HL-60 (cell line): ENCODE measurements at places on chromosomes 11 and 22.

GRCh38 chr11:70191495-70192140 lies 11.5 kb upstream of the FADD start:
- no peak for DNase-seq

DNA sequence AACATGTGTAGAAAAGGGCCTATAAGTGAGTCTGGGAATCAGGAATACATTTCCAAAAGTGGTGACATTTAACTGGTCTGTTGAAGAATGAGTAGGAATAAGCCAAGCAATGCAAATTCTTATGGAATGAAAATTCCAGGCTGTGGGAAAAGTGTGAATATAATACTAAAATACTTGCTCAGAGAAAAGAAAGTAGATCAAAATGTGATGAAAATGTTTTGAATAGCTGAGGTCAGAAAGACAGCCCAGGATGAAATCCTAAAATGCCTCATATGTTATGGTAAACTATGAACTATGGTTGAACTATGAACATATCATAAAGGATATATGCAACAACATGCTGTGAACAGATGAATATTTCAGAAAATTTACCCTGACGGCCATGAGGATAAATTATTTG lies 688.3 kb upstream of the FAT3 start:
- no peak for DNase-seq

DNA sequence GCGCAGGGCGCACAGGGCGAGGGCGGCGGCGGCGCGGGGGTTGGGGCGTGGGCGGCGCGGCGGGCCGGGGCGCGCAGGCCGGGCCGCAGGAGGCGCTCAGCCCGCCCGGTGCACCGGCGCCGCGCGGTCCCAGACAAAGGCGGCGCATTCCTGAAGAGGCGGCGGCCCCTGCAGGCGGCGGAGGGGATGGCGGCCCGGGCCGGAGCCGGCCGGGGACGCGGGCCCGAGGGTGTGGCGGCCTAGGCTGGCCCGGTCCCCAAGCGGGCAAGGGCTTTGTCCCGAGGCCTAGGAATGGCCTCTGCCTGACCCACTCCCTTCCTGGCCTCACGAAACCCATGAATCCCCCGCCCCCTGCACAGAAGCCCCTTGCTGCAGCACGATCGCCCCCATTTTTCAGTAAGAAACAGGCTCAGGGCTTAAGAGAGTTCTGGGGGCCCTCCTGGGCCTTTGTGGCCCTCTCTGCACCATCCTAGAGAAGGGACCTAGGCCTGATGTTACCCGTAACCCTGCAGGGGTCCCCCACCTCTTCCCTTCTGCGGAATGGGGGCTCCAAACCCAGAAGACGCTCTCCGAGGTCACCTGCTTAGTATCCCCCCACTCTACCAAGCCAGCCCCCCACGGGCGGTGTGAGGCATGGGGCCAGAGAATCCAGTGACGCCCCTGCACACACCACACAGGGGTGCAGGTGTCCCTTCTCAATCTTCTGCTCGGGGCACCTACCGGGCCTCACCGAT lies at the start of gene RTN4R:
Gene RTN4R, minus strand, starts transcription at position 40 of the 734 bp plus-strand sequence. CDS start 226 bp downstream, outside the sequence.
- DNase-seq = no peak

DNA sequence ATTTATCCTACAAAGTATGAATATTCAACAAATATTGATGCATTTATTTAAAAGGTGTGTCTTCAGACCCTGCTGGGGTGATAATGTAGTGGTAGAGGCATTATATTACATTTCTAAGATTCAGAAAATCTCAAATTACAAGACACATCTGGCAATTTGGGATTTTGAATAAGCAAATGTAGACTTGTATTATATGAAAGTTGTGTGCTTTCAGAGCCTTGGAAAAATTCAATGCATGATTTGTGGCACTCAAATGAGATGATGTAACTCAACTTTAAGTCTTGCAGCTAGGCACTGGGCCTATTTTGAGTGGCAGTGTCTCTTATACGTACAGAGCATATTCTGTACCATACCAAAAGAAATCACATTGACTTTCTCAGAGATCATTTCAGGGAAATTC lies 214.4 kb downstream of the ETS1 start:
- no peak for DNase-seq

DNA sequence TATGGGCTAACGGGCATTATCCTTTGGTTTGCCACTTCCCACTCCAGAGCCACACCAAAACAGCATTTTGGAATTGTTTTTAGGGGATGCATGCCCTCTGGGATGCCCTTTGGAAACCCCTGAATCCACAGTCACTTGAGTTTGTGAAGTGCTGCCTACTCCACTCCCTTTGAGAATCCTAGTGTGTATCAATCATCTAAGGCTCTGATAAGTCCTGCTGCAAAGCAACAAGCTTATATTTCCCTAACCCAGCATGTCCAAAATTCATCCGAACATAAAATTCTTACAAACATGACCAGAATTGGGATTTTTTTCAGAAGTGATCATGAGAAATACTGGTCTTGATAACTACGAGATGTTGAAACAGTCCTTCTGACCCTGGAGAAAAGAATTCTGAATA lies 387.9 kb downstream of the MN1 start:
- no peak for DNase-seq

GRCh38 chr11:17686231-17686980 lies 33.0 kb upstream of the MYOD1 start:
- DNase-seq = no peak

DNA sequence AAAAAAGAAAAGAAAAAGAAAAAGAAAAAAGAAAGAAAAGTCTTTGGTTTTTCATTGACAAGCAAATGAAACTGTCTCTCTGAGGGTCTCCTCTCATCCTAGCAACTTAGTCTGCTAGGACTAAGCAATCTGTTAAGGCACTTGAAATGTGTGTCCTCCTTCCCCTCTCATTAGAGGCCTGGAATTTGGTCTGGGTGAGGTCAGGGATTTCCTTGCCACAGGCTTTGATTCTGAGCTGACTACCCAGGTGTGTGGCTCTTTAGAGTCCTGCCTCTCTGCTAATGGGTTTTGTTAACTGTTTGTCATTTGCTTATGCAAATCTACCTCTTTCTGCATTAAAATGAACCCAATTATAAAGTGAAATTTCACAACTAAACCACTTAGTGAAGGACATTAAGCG lies 18.3 kb upstream of the PKNOX2 start:
- DNase-seq = no peak

- no peak for DNase-seq
These were observed 5.5 kb upstream of the FXYD2 start for GRCh38 chr11:117830072-117830471.

DNA sequence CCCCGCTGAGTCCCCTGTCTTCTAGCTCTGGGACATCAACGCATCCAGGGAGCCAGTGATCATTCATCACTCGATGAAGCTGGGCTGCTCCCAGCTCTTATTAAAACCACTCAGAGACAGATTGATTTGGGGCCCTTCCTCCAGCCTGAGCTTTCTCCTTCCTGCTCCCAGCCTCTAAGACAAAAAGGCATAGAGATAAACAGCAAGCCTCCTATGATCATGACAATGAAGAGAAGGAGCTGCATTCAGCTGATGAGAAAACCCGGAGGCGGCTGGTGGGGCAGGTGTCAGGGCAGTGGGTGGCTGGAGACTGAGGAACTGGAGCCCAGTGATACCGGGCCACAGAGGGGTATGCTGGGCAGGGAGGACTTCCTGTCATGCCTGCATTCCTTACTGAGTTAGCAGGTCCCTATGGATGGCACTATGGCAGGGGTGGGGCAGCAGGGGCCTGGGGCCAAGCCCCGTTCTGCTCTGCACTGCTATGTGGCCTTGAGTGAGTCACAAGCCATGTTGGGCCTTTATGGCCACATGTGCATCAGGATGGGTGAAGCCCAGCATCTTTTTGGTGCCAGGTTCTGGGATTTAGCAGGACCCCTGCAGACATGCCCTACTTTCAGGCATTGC lies 20.2 kb downstream of the PVALB start:
- no peak for DNase-seq

GRCh38 chr11:125685228-125685627 lies 4.6 kb upstream of the ACRV1 start:
- no peak for DNase-seq

DNA sequence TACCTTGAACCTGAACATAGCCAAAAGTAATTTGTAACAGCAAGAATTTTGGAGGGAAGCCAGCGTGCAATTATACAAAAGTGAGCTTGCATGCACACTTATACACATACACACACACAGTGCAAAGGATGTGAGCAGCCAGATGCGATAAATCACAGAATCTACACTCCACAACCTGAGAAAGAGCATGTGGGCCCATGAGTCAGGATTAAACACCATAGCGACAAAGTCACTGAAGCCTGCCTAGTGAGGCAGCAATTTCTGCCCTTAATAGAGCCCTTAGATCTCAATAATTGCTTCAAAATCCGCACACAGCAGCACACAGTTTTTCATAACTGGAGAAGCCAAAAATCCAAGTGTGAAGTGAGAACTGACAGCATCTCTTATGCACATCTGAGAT lies 42.6 kb upstream of the TEAD1 start:
- no peak for DNase-seq

GRCh38 chr22:38782402-38783094 lies 11.4 kb downstream of the DNAL4 start:
- DNase-seq = peak; percentile 39

DNA sequence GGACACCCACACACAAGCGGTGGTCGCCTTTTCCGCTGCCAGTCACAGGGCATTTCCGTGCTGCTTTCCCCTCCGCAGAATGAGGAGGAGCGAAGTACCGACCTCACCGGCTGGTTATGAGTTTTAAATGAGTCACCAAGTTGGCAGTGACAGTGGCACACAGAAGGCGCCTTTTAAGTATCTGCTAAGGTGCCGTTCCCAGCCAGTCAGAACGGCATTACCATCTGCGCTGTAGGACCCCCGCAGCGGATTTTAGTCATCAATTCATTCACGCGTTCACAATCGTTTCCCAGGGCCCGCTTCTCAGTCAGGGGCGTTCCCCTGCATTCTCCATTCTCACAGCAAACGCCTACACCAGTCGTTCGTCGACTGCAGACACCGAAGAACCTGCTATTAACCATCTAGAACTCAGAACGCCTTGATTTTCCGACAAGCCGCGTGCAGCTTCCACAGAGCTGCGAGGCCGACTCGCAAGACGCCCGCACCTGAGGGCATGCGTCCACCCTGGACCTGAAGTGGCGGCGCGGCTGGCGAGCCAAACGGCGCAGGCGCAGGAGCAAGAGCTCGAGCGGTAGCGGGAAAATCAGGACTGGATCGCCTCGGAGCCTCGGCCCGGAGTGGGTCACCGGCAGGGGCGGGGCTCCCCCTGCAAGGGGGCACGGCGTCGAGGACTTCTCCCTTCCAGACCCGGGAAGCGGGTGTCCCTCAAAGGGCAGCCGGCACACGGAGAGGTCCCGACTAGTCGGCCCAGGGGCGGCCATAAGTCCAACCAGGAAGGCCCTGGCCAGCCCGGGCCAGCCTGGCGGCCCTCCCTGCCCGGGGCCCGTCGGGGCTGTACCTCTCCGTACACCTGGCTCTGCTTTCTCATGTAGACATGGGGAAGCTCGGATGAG lies 642 bp downstream of the CYP2R1 start:
- DNase-seq = peak; percentile 76

- no peak for DNase-seq
These were observed 30.4 kb downstream of the OPCML start for GRCh38 chr11:133501643-133502539.

- no peak for DNase-seq
These were observed 537.9 kb upstream of the CADM1 start for GRCh38 chr11:116042146-116042545.

DNA sequence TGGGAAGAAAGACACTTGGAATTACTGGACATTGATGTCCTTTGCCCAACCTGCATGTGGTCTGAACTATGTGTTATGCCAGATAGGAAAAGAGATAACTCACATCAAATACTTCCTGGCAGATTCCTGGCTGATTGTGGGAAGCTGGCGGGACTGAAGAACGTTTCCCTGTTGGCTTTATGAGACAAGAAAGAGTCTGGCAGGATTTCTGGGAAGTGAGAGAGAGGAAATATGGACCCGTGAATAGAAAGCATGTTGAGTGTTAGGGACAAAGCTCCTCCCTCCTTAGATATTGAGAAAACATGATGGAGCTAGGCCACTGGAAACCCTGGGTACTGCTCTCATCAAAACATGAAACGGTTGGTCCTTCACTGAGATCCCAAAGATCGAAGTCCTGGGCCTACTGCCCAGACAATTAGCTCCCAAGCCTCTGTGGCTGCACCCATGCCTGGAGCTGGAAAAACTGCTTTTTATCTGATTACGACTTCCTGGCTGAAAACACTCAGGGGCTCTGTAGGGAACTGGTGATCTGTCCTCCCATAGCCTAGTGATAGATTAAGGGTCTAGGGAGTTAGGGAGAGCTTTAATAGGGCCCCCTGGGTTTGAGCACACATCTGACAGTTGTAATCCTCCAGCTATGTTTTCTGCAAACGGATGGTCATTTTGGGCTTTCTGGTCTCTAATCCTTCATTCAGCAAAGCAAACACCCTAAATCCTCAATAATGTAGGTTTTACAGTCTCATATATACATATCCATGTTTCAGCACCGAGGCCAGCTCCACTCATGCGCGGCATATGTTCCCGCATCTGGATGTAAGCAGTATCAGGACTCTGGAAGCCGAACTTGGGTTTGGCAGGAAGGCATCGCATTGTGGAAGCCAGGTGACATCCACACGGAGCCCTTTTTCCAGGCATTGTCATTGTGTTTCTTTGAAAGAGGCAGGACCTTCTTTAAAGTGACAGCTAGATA lies 6.1 kb upstream of the B3GAT1 start:
- no peak for DNase-seq

DNA sequence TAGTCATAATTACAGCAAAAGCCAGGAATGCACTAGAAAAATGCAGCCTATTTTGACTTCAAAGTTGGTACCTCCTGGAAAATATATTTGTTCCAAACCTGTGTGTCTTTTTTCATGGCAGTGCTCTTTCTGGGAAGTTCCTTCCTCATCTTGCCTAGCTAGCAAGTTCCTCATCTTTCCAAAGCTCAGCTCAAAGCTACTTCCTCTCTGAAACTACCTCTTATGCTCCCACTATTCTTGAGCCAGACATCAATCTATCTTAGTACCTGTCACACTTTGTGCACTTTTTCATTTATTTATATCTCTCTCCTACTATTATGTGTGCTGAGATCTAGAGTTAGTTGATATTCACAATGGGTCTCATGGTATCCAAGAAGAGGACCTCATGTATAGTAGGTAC lies 191.6 kb upstream of the CCDC90B start:
- no peak for DNase-seq

DNA sequence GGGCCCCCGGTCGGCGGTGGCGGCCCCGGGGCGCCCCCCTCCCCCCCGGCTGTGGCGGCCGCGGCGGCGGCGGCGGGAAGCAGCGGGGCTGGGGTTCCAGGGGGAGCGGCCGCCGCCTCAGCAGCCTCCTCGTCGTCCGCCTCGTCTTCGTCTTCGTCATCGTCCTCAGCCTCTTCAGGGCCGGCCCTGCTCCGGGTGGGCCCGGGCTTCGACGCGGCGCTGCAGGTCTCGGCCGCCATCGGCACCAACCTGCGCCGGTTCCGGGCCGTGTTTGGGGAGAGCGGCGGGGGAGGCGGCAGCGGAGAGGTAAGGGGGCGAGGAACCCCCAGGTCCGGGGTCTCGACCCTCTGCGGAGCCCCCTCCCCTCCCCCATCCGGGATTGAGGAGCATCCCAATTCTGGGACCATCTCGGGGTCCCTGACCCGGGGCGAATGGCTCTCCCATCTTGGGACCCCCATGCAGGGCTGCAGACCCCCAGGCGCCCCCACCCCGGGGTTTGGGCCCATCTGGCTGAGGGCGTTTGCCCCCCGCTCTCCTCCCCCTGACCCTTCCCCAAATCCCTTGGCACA lies 431 bp downstream of the KMT2A start:
- no peak for DNase-seq

GRCh38 chr22:45553351-45554039 lies 50.8 kb downstream of the FBLN1 start:
- peak; percentile 51 for DNase-seq
